ENCODE measurements at places on chromosomes 5 and 9.

DNA sequence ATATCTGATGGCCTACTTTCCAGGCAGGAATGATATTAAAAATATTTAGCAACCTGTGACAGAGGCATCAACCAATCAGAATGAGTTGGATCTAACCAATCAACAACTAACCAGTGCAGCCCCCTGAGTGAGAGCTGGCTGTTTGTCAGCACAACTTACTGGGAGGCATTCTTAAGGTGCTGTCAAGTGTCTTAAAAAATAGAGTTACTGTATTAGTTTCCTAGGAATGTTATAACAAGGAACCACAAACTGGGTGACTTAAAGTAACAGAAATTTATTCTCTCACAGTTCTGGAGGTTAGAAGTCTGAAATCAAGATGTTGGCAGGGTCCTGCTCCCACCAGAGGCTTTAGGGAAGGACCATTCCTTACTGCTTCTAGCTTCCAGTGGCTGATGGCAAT is 85.2 kb downstream of the ATG10 start:
- DNase-seq, result no peak

- no peak for DNase-seq
Observed at GRCh38 chr5:102545175-102545574, 46.4 kb upstream of the SLCO6A1 start.

- no peak for DNase-seq
Observed at GRCh38 chr9:26773056-26773455, 119.5 kb downstream of the CAAP1 start.

- DNase-seq, result no peak
Observed at GRCh38 chr9:108708448-108708847, 147.3 kb downstream of the ACTL7B start.

- no peak for DNase-seq
Observed at GRCh38 chr9:122948313-122948712, 7.5 kb downstream of the RABGAP1 start.

GRCh38 chr5:59206132-59206581 is 623.3 kb downstream of the RAB3C start:
- no peak for DNase-seq

GRCh38 chr5:52269859-52270258 is 517.9 kb upstream of the ITGA1 start:
- DNase-seq, result no peak

DNA sequence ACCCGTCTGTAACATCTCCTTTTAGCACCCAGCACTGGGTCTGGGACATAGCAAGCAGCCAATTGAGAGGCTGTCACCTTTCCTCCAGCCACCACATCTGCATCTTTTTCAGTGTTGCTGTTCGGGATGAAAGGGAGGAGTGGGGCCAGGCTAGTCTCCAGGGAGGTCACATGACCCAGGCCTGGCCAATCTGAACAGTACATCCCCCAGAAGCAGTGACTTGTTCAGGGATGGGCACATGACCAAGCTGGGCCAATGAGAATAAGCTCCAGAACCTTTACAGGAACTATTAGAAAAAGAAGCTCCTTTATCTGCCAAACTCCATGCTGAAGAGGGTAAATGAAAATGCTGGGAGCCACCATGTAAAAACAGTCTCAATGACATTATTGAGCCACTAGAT is 359.0 kb downstream of the SLIT3 start:
- no peak for DNase-seq

DNA sequence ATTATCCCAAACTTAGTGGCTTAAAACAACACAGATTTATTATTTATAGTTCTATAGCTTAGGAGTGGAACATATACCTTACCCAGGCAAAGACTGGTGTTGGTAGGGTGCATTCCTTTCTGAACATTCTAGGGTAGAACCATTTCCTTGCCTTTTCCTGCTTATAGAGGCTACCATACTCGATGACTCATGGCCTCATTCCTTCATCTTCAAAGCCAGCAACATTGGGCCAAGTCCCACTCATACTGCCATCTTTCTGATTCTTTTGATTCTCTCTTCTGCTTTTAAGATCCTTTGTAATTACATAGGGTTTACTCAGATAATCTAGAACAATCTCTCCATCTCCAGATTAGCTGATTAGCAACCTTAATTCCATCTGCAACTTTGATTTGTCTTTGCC is 452.7 kb upstream of the KLF4 start:
- DNase-seq, result no peak

Measured in SW 1271 (cell line).